ENCODE measurements at places on chromosomes 11 and 22. TPM values are rescaled to one million over a fixed set of nuclear protein-coding genes. Genes with fewer than 3 reads are reported as not detected.

The TP53I11 gene
- 20.4 TPM for total RNA-seq

The CCDC15 gene
- total RNA-seq: 3.7 TPM

The CDKN1C gene
- total RNA-seq: 36.7 TPM

The CWC15 gene
- 53.8 TPM for total RNA-seq

The DRD2 gene
- 1.6 TPM for total RNA-seq

The SCUBE2 gene
- 2.9 TPM for total RNA-seq

The C22orf15 gene
- total RNA-seq: not detected

The RASGRP2 gene
- 24.9 TPM for total RNA-seq

The SLC22A12 gene
- not detected for total RNA-seq

DNA sequence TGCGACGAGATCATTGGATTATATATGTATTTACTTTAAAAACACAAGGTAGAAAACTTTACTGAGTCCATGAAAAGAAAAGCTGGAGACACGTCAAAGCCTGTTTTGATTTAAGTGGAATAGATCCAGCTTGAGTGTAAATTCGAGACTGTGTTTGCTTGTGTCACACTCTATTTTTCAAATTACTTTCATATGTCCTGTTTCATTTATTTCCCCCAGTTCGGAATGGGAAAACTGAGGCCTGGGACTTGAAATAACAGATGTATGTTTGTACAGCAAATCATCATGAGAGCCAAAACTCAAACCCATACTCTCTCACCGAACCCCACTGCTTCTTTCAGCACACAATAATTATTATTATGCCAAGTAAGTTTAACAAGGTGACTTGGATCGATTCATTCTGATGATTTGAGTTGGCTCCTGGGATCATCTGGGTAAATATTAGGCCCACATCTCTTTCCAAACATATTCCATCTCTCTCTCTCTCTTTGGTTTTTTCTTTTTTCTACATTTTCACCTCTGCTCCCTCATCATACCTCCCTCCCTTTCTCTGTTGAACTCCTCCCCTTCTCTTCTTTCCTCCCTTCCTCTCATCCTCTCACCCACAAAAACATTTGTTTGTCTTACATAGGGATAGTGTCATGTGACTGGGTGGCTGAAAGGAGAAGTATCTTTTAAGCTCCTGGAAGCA is 21.2 kb downstream of the FZD4 start:
- DNase-seq: no peak

DNA sequence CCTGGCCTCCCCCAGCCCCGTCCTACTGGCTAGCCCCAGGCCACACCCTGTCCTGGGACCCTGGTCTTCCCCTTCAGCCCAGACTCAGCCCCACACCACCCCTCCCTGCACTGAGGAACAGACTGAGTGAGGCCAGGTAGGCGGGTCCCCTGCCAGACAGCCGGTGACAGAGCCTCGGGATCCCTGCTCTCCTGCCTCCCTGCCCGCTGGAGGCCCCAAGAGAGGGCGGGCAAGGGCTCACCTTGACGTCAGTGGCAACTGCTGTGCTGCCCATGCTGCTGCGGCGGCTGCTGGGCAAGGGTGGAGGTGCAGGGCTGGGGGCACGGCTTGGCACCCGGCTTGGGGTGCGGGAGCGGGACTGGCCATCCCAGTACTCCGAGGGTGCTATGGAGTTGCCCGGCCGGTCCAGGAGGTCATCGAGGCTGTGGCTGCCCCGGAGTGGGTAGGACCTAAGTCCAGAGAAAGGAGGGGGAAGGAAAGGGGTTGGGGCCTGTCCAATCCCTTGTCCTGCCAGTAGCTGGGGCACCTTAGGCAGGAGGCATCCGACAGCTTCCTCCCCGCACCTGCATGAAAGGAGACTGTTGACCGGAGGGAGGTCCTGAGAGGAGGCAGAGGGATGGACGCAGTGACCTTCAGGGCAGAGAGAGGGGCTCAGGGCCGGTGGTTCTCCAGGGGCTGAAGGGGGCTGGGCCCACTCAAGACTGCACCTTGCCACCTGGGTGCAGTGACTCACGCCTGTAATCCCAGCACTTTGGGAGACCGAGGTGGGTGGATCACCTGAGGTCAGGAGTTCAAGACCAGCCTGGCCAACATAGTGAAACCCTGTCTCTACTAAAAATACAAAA is 2.2 kb upstream of the SLC16A8 start:
- no peak for DNase-seq

GRCh38 chr11:114886644-114887265 is 208.4 kb downstream of the NXPE2 start:
- no peak for DNase-seq

GRCh38 chr11:96293598-96294021 is 49.4 kb downstream of the MAML2 start:
- DNase-seq: no peak

DNA sequence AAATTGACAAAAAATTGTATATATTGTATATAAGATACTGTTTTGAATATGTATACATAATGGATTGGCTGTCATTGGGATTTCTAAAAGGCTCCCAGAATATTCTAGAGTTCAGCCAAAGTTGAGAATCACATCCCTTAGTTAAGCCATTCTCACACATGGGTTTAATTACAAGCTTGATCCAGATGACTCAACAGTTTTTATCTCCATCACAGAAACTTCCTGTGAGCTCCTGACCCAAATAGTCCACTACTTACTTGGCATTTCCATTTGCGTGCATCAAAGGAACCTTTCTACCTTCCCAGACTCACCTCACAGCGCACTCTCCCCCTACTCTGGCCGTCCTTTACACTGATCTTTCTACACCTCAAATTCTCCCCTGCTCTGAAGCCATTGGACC is 184.8 kb upstream of the ARHGAP20 start:
- no peak for DNase-seq

GRCh38 chr11:126930091-126930841 is 70.3 kb downstream of the KIRREL3 start:
- no peak for DNase-seq

DNA sequence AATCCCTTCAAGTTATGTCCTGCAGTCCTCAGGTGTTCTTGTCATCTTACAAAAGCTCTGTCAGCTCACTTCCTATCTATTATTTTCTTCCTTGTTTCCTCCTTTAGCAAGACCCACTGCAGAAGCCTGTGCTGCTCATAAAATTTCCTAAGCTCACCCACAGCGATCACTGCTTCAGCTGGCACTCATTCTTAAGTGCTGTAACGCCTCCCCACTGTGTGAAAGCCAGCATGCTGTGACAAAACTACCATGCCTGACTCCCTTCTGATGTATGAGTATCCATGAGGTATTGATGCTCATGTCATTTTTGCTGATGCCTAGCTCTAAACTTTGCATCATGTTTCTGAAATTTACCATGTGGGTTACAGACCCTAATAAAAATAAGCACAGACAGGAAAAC is 41.5 kb upstream of the CNTN5 start:
- no peak for DNase-seq

DNA sequence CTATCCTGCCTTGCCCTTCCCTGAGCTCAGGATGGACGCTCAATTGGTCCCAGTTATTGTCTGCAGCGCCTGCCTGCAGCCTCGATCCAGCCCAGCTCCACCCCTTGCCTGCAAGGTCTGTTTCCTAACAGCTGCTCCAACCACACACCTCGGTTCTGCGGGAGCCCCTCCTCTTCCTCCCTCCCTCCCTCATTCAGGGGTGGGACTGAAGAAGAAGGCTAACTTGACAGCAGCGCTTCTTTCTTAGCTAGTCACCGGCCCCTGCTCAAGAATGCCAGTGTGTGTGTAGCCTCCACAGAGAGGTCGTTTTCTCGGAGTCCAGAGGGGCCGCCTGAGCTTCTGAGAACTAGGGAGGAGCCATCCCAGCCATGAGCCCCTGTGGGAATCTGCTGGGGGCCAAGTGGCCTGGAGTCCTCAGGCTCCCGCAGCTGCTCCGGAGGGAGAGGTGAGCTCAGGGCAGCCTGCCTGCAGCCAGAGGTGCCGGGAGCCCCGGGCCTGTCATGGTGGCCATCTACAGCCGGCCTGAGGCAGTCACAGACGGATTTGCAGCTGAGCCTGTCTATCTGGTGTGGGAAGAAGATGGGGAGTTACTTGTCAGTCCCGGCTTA is 36.1 kb downstream of the LIMK2 start:
- no peak for DNase-seq

DNA sequence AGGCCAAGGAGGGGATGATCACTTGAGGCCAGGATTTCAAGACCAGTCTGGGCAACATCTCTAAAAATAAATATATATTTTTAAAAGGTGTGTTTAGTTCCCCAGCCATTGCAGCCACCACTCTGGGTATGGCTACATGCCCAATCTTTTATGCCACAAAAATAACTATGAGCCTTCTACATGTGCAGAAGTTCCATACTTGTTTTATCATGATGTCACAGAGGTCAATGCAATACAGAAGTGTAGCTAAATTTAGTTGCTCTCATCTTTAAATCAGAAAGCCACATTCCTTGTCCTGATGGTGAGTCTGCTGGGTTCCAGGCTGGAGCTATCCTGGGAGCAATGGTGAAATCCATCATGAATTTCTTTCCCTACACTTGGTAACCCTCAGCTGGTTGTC is 436.3 kb downstream of the DYNC2H1 start:
- no peak for DNase-seq

- DNase-seq: no peak
Measured at GRCh38 chr22:43670513-43670912, 141.6 kb downstream of the EFCAB6 start.

- no peak for DNase-seq
Measured at GRCh38 chr11:7578276-7578955, 64.6 kb downstream of the PPFIBP2 start.

DNA sequence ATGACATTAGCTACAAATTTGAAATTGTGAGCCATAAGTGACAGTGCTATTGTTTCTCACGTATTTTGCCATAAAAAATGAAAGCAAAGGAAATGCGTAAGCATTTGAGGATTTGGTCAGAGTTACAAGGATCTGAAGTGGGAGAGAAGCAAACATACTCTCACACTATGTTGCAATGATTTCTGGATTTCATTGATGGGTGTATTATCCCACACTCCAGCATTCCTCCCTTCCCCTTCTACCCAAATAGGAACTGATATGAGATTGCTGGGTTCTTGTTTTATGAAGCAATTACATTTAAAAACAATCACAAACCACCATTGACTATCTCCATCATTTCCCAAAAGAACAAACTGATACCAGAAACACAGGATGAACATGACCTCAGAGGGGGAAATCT is 314.0 kb upstream of the CTSC start:
- no peak for DNase-seq

GRCh38 chr22:27218012-27218920 is 560.9 kb downstream of the MIAT start:
- no peak for DNase-seq

GRCh38 chr11:18794956-18795355 is 3.4 kb upstream of the PTPN5 start:
- DNase-seq: no peak

GRCh38 chr11:125239585-125240560 is 75.3 kb downstream of the PKNOX2 start:
- DNase-seq: no peak

DNA sequence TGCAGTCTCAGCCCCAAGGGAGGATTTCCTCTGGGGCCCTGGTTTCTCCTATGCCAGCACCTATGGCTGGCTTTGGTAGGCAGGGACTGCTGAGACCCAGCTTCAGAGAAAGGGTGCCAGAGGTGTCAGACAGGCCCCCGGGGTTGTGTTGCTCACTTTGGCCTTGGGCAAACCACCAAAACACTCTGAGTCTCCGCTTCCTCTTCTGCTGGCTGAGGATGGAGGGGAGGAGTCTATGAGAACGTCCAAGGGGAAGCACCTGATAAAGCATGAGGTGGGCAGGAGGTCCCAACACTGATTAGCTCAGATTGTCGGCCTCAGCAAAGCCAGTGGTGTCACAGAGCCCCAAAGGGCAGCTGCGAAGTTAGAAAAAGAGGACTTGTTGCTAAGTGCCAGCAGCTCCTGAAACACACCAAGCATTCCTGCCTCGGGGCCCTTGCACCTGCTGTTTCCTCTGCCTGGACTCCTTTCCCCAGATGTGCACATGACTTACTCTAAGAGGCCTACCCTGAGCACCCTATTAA is 10.5 kb downstream of the SMTNL1 start:
- no peak for DNase-seq

- no peak for DNase-seq
Measured at GRCh38 chr11:12214751-12215150, 104.4 kb downstream of the MICAL2 start.

- DNase-seq: no peak
Measured at GRCh38 chr11:44885065-44885810, 65.4 kb downstream of the TP53I11 start.

DNA sequence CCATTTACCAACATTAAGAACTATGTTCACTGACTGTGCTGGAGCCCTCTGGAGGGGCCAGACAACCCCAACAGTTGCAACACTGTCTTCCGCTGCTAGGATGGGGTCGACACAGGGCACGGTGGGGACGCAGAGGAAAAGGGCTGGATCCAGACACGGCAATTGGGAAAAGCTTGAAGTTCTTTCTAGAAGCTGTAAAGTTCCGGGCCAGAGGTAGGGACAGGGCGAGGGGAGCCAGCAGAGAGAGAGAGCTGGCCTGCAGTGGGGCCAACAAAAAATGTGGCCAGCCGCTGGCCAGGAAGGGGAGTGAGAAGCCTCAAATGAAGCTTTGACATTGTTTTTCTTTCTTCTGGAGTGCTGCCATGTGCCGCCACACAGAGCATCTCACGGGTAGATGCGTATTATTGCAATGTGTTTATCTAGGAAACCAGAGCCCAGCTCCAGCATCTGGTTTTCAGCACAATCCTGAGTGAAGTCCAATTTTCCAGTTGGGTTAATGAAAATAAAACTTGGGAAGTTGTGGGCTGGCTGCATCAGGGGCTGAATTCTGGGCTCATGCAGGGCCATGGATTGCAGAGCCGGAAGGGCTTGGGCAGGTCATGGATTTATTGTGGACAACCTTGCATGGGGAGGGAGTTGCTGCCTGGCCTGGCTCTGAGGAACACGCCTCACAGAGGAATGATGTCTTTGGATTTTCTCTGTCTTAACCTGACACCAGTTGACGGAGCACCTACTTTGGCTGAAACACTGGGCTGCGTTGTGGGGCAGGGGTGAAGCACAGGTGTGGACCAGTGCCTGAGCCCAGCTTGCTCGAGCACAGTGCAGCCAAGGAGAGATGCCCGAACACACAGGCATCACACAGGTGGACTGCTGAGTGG is 67.6 kb upstream of the AMPD3 start:
- no peak for DNase-seq

DNA sequence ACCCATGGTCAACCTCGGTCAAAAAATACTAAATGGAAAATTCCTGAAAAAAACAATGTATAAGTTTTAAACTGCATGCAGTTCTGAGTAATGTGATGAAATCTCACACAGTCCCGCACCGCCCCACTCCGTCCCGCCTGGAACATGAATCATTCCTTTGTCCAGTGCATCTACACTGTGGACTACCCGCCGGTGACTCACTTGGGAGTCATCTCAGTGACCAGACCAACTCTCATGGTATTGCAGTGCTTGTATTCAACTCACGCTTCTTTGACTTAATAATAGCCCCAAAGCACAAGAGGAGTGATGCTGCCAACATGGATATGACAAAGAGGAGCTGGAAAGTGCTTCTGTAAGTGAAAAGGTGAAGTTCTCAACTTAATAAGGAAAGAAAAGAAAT is 48.8 kb downstream of the ARHGAP32 start:
- no peak for DNase-seq

All from frontal cortex (tissue), 4 donors.